ENCODE measurements at places on chromosomes 5 and 9.
A peak's percentile ranks its signal among the peaks of the same experiment; 100 is the strongest.

DNA sequence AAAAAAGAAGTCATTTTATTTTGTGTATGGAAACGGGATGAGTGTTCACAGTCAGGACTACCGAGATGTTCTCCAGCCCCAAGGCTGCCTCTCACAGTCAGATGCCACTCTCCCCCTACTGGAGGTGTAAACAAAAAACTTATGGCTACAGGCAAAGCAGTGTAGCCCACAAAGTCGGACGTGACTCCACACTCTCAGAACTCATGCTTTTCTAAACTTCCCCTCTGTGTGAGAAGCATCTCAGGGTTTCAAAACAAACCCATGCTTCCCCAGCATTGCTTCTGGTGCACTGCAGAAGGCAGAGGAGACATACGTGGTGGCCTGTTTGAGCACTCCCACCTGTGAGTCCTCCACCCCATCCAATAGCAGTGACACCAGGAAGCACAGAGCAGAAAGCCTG, 580.3 kb downstream of the BNC2 start:
- no peak for DNase-seq

GRCh38 chr9:127509261-127509954, 58.1 kb downstream of the LRSAM1 start:
- DNase-seq = no peak

DNA sequence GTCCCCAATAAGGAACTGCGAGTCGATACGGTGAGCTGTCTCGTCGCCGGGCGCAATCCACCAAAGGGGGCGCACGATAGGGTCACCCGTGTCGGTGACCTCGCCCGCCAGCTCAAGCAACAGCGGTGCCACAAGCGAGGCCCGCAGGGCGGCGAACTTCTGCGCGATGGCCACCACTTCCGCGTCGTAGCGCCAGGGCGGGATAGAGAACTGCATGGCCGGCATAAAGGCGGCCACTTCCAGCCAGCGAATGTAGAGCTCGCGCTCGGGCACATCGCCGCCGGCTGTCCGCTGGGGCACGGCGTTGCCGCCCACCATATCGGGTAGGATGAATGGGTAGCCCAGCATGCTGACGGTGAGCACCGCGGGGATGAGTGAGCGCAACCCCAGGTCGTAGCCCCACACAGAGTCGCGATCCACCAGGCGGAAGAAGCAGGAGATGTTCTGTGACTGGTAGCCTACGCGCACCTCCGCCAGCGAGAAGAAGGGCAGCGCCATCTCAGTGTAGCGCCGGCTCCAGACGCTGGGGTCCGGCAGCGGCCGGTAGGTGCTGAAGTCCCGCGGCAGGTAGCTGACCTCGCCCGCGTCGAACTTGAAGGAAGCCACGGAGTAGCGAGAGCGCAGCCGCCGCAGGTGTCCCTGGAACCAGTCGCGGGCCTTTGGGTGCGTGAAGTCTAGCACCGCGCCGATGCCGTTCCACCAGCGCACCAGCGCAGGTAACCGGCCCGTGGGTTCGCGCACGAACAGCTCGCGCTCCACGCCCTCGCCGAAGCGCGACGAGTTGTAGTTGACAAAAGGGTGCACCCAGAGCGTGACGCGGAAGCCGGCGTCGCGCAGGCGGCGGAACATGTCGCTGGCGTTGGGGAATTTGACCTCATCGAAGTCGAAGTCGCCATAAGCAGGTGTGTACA, 5.5 kb downstream of the MYORG start:
- DNase-seq = no peak

DNA sequence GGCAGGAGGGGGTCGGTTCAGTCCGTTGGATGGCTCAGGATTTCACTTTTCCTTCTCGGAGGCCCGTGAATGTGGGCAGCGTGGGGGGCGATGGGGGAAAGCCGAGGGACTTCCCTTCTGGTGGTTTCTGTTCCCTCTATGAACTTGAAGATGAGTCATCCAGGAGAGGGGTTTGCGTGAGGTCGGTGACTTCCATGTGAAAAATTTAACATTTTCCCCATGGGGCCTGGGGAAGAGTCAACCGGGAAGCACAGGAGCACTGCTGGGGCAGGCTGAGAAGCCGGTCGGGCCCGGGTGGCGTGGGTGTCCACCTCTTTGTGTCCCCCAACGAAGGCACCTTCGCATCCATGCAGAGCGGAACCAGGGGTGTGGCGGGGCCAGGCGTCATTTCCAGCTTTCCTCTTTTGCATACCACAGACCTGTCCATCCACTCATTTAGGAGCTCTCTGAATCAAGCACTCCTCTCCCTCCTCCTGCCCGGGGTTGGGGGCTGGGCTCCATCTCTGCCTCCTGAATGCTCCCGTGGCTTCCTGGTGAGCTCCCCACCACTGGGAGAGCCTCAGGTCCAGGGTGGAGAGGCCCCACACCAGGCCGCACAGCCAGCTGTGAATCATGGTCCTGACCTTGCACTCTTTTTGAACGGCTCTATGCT, 68.4 kb downstream of the ANKRD33B start:
- no peak for DNase-seq

- no peak for DNase-seq
These were observed 266.7 kb downstream of the PJA2 start for GRCh38 chr5:109143031-109143430.

GRCh38 chr5:96008987-96009647, 47.5 kb upstream of the ELL2 start:
- no peak for DNase-seq

DNA sequence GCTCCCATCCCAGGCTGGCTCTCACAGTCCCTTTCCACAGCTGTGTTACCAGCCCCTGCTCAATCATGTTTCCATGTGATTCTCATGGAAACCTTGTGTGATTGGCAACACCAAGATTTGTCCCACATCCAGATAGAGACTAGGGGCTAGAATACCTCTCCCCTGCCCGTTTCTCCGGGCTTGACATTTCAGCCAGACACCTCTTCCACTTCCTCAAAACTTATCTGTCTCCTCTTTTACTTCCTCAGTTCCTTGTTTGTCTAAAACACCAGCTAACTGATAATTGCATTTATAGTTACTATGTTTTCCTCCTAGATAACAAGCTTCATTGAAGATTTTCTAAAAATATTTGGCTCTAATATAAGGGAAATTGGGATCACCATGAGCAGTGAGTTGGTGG, 16.6 kb upstream of the KCNMB1 start:
- no peak for DNase-seq

- no peak for DNase-seq
These were observed 31.5 kb downstream of the PAX5 start for GRCh38 chr9:37002413-37003217.

GRCh38 chr5:59130431-59130830, 547.6 kb downstream of the RAB3C start:
- no peak for DNase-seq

- DNase-seq = no peak
These were observed 8.5 kb downstream of the SNAPC3 start for GRCh38 chr9:15430920-15431844.

- no peak for DNase-seq
These were observed 113.0 kb downstream of the GIN1 start for GRCh38 chr5:103006921-103007320.

GRCh38 chr9:16145196-16145950, 592.5 kb downstream of the CCDC171 start:
- no peak for DNase-seq

- DNase-seq = no peak
These were observed 33.7 kb downstream of the NCS1 start for GRCh38 chr9:130205912-130206311.

DNA sequence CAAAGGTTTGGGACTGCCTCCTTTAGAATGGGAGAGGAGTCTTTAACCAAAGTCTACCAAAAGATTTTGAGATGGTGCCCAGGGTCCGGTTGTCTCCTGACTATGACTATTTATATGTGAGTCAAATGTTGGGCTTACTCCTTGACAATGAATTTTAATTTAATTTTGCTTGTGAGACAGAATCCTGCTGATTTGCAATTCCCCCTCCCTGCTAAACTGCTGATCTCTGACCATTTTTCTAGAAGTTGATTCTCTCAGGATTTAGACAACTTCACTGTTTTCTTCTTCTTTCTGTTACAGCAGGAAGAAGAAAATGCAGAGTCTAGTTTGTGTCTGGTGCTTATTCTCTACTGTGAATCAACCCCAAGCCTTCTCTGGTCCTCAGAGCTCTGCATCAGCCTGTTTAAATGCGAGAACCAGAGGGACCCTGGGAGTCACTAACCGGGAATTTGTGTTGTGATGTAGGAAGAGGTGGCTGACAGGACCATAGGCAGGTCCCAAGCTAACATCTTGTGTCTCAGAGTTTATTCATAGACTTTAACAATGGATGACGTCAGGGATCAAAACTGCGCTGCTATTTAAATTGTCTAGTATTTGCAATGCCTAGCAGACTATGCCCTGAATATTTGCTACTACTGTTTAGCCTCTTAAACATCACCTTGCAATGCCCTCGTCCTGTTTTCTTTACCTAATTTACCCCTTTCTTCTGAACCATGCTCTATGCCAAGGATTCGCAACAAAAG, 124.0 kb upstream of the TAF11L2 start:
- DNase-seq = no peak

- no peak for DNase-seq
These were observed 46.3 kb downstream of the BICD2 start for GRCh38 chr9:92718086-92719001.

DNA sequence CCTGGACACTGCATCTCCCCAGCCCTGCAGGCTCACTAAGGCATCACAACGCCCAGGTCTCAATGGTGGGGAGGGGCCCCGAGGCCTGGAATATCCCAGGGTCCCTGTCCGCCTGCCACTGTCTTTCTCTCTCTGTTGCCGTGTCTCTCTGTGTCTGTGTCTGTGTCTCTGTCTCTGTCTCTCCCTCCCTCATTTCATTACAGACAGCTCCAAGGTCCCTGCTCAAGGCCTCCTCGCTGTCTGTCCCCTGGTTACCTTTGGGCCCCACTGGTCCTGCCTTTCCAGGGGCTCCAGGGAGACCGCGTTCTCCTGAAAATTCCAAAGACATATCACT, 3.2 kb downstream of the FCN1 start:
- no peak for DNase-seq

DNA sequence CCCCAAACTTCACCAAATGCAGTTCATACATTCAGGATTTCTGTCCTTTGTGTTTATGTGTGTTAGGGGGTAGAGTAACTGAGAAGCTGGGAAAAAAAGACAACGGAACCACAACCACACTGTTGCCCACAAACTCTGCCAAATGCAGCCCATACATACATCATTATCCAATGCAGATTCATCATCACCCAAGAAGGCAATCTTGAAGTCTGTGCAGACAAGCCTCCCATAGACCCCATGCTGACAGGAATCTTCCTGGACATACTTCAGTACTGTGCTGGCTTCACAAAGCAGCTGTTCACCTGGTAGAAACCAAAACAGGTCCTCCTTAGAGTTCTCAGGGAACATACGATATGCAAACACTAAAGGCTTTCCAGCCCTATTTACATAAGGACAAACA, 38.9 kb downstream of the MTMR12 start:
- DNase-seq = no peak

DNA sequence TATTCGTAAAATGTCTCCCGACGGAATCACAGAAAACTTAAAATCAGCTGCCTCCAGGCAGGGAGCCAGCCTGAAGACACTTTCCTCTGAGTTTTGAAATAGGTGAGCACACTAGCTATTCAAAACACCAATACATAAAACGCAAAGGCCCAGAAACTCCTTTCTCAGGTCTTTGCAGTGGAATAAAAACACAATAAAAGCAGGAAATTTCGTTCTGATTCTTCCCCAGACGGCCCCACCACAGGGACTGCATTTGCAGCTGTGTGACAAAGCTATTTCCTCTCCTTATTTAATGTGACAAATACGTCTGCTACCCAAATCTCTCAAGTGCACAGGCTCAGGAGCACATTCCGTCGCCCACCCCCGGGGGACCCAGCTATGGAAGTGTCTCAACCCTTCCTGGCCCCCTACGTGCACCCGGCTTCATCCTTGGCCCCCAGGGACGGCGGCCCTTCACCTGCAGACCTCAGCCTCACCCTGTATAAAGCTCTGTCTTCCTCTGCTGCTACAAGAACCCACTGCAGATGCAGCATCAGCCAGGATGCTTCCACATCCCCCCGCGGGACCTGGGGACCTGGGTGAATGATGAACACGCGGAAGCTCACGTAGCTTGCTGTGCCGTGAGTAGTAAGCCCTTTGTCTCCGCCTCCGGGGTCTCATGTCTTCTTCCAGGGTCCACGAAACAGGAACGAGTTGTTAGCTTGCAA, 24.9 kb downstream of the AHRR start:
- no peak for DNase-seq

DNA sequence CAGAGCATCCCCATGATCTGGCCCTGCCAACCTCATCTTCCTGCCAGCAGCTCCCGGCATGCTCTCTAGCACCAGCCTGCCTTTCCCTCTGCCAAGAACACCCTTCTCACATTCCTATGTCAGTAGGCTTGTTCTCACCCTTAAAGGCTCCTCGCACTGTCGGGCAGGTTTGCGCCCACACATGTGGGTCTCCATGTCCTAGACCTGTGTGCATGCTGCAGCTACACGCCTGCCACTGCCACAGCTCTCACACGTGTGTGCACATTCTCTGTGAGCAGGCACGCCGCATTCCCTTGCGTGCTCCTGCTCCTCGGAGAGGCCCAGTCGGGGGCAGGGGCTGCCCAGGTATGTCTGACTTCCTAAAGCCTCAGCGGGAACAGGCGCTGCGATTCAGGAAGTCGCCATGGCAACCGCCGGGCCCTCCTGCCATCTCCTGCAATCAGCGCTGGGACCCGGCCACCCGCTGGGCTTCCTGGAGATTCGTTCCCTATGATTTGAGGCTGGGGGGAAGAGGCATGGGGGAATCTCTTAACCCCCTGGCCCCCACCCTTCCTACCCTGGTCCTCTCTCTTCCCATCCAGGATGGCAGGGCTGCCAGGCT, 28.1 kb downstream of the NDUFA8 start:
- DNase-seq = no peak

GRCh38 chr5:96522635-96523355, 89.7 kb upstream of the PCSK1 start:
- DNase-seq = no peak

GRCh38 chr9:133238272-133238850, 29.3 kb upstream of the OBP2B start:
- DNase-seq = peak; percentile 26

DNA sequence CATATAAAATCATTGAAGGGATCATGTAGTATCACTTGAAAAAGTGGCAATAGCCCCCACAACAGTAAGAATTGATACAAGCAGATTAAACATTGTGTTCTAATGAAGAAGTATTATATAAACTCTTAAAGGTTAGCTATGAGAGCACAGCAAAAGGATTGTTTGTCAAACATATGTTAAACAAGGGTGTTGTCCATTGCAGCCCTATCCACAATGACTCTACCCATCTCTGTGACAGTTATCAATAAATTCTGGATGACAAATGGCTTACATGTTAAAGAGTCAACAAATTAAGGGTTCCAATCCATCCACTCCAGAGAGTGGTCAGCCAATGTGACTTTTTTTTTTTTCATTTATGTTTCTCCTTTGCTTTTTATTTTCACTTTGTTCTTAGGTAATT, 238.7 kb downstream of the SEMA5A start:
- DNase-seq = no peak

- no peak for DNase-seq
These were observed 43.6 kb downstream of the FXN start for GRCh38 chr9:69079186-69079585.

- DNase-seq = no peak
These were observed 18.0 kb downstream of the ORM2 start for GRCh38 chr9:114347675-114348074.

GRCh38 chr5:130425424-130425823, 521.2 kb downstream of the CHSY3 start:
- DNase-seq = no peak

GRCh38 chr5:35884773-35885172, 28.1 kb downstream of the IL7R start:
- no peak for DNase-seq
